ENCODE measurements at places on chromosomes 12 and 14.

DNA sequence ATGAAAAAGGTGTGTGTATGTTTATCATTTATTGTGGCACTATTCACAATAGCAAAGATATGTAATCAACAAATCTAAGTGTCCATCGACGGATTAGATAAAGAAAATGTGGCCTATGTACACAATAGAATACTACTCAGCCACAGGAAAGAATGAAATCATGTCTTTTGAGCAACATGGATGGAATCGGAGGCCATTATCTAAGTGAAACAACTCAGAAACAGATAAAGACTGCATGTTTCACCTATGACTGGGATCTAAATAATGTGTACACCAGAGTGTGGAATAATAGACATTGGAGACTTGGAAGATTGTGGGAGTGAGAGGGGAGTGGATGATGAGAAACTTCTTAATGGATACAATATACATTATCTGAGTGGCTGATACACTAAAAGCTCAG, 44.0 kb downstream of the CCER1 start:
- no peak for DNase-seq

GRCh38 chr14:75547552-75548250, 25.4 kb downstream of the BATF start:
- no peak for DNase-seq

- no peak for DNase-seq
Observed at GRCh38 chr14:65267856-65268255, 144.7 kb upstream of the FUT8 start.

GRCh38 chr14:99625476-99625875, 19.5 kb upstream of the HHIPL1 start:
- no peak for DNase-seq

- no peak for DNase-seq
Observed at GRCh38 chr12:75724928-75725312, 213.5 kb upstream of the KRR1 start.

- DNase-seq: no peak
Observed at GRCh38 chr12:5586201-5586600, 154.3 kb downstream of the NTF3 start.

DNA sequence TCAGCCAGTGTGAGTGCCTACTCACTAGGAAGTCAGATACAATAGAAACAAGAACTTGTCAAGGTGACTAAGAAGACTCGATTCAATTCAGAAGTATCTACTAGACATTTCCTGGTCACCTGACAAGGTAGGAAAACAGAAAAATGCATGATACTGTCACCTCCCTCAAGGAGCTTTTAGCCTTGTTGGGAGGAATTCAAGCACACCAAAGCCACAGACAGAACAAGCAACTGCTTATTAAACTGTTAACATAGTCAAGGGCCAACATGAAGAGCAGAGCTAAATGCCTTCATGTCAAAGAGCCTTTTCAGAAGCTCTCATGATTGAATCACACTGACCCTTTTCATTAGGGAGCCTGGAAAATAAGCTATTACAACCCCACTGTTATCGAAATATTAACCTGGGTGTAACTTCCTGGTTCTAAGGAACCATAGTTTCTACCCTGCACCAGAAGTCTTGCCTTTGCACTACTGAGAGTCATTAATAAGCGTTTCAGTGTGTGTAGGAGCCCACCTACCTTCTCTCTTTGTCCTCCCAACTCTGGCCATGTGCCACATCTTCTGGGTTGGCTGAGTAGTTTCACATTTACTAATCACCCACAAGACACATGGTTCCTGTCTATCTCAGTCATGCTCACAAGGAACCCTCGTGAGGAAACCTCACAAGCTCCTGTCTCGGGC, 31.0 kb upstream of the LGALS3 start:
- DNase-seq: no peak

GRCh38 chr14:81068176-81068782, 112.9 kb downstream of the TSHR start:
- DNase-seq: no peak

- no peak for DNase-seq
Observed at GRCh38 chr14:62706217-62706616, 339.0 kb downstream of the KCNH5 start.

- no peak for DNase-seq
Observed at GRCh38 chr12:120797677-120798642, 72.3 kb downstream of the ACADS start.

GRCh38 chr12:27610374-27610773, 85.9 kb upstream of the REP15 start:
- DNase-seq: no peak

DNA sequence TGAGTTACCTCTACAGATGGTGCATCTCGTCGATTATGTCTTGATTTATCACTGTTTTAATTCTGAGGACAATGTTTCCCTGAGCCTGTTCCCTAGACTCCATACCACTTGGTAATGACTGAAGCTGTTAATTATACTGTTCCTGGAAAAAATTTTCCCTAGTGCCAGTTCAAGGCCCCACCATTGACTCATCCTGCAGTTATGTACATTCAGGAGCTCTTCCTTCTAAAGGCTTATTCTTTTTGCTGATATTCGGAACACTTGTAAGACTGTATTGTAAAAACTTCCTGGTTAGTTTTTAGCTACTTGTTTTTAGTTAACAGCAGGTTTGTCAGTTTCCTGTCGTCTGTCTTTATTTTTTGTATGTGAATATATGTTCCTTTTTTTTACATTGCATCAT, 30.4 kb upstream of the PPP2R5E start:
- no peak for DNase-seq

- no peak for DNase-seq
Observed at GRCh38 chr12:33180918-33181317, 258.7 kb downstream of the SYT10 start.

GRCh38 chr14:75018694-75019093, 16.0 kb downstream of the EIF2B2 start:
- DNase-seq: no peak

DNA sequence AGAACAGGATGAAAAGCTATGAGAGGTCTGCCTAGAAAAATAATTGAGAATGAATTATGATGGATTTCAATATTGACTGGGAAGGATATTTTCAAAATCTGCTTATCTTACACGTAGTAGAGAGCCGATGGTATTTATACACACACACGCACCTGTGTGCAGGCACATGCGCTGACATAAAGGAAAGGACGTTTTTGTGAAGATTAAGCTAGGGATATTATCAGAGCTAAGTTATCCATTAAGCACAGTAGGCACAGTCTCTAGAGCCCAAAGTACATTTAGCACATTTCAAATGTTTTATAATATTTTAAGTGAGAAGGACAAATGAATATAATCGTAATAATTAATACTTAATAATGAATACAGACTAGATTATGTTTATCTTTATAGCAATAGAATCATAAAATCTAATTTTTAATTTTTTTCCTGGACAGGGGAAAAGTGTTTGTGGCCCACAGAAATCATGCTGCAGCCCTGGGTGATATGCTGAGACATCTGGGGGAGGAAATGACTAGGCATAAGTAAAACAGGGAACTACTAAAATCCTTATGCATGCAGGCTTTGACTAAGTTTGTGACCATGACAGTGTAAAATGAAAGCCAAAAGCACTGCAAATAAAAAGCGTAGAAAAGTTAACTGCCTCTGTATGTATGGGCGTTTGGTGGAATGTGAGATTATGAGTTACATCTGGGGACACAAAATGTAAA, 146.1 kb downstream of the KITLG start:
- DNase-seq: no peak

- no peak for DNase-seq
Observed at GRCh38 chr12:110224379-110225304, 56.4 kb upstream of the ATP2A2 start.

GRCh38 chr14:77097006-77097699, 905 bp upstream of the CIPC start:
- no peak for DNase-seq
